ENCODE measurements at places on chromosomes 12 and 14.

DNA sequence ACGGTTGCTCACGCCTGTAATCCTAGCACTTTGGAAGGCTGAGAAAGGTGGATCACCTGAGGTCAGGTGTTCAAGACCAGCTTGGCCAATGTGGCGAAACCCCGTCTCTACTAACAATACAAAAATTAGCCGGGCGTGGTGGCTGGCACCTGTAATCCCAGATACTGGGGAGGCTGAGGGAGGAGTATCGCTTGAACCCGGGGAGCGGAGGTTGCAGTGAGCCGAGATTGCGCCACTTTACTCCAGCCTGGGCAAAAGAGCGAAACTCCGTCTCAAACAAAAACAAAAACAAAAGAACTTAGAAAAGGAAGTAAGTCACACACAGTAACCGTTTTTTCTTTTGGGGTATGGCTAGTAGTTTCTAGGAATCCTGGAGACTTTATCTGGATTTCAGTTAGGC, 1.7 kb upstream of the PALS1 start:
- no peak for DNase-seq

DNA sequence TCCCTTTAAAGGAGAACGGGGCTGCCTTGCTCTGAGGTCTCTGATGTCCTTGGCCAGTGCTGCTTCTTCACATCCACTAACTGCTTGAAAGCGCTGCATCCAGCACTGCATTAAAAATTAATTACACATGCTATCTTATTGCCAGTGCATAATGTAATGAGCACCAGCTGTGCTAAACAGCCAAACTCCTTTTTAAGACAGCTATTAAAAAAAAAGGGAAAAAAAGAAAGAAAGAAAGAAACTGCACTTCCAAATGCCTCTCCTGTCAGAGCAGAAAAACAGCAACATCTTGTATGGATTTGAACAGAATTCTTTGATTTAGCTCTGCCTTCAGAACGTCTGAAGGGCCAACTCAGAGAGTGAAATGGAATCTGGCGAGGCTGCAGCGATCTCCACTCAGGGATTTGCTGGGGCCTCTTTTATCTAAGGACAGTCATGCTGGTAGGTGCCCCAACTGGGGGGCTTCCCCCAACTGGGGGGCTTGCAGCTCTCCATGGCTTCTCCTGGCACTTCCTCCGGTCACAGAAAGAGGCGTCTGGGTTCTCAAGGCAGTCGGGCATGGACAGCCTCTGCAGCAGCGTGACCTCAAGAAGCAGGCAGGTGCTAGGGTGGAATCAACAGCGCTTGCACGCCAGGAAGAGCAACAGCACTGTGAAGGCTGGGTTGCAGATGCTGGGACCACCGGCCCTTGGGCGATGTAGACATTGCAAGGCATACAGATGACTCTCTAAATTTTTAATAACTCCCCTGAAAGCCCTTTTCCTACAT, 46.4 kb downstream of the BCL11B start:
- no peak for DNase-seq

DNA sequence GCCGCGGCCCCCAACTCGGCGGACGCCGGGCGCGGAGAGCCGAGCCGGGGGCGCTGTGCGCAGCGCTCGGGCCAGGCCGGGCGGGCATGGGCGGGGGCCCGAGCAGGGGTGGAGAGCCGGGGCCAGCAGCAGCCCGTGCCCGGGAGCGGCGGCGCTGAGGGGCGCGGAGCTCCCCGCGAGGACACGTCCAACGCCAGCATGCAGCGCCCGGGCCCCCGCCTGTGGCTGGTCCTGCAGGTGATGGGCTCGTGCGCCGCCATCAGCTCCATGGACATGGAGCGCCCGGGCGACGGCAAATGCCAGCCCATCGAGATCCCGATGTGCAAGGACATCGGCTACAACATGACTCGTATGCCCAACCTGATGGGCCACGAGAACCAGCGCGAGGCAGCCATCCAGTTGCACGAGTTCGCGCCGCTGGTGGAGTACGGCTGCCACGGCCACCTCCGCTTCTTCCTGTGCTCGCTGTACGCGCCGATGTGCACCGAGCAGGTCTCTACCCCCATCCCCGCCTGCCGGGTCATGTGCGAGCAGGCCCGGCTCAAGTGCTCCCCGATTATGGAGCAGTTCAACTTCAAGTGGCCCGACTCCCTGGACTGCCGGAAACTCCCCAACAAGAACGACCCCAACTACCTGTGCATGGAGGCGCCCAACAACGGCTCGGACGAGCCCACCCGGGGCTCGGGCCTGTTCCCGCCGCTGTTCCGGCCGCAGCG, 639 bp downstream of the FZD10 start:
- DNase-seq, result no peak

- DNase-seq, result no peak
These were observed 6.9 kb upstream of the FAIM2 start for GRCh38 chr12:49910331-49911212.

DNA sequence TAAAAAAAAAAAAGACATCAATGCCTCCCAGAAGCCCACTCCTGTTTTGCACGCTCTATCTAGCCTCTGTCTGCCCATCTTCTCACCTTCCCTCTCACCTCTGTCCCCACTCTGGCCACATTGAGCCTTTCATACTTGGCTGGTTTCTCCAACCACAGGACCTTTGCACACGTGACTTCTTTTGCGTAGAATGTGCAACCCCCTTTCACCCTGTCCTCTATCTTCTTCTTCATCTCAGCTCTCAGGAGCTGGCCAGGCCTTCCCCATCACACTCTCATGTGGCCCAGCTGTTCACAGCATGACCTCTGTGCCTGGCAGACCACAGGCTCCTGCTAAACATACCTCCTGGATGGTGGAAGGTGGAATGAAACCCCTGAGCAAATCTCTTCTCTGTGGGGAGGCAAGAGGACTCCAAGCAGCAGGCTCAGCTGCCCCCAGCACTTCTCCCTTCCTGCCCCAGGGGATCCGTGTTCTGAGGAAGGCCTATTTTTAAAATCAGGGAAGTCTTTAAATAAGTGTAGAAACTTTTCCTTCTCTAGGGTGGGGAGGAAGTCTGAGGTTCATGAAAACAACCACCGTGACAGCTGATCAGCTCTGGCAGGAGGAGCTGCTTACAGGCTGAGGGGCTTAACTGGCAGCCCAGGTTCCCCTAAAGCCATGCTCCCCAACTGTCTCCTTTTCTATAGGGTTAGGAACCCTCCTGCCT, 11.6 kb downstream of the HVCN1 start:
- DNase-seq, result no peak

DNA sequence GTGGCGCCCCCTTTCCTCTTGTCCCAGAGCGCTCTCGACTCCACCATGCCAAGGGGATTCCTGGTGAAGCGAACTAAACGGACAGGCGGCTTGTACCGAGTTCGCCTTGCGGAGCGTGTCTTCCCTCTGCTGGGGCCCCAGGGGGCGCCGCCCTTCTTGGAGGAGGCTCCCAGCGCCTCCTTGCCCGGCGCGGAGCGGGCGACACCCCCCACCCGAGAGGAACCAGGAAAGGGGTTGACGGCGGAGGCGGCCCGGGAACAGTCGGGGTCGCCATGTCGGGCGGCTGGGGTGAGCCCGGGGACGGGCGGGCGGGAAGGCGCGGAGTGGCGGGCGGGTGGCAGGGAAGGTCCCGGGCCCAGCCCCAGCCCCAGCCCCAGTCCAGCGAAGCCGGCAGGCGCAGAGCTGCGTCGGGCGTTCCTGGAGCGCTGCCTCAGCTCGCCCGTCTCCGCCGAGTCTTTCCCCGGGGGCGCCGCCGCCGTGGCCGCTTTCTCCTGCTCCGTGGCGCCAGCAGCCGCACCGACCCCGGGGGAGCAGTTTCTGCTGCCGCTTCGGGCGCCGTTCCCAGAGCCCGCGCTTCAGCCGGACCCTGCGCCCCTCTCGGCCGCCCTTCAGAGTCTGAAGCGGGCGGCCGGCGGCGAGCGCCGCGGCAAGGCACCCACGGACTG, 376 bp downstream of the INSM2 start:
- peak; percentile 7 for DNase-seq

DNA sequence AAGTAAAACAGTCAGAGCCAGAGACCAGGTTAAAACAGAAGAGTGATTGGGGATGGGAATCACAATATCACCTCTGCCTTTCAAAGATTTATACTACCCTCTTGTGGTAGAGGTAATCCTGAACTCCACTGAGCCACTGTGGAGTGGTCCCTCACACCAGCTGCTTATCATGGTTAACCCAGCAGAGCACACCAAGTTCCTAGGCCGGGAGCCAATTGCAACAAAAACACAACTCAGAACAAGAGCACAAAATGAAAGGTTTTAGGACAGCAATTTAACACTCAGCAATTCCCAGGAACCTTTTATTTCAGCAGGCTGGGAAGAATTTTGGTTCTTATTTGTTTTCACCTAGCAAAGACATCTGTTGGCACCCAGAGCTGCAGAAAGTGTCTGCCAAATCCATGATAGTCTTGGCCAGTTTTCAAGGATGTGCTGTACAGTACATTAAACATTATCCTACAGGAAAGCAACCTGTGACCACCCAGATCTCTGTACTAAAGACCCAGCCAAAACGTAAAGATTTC, 220.5 kb upstream of the ATXN7L3B start:
- DNase-seq, result no peak

- DNase-seq, result no peak
These were observed 52.8 kb upstream of the CNOT2 start for GRCh38 chr12:70190262-70191010.

- DNase-seq, result no peak
These were observed 68.9 kb downstream of the ESR2 start for GRCh38 chr14:64225151-64225757.

GRCh38 chr14:104011824-104012517, 69.6 kb upstream of the RD3L start:
- no peak for DNase-seq

- DNase-seq, result no peak
These were observed 535.7 kb upstream of the FBXO33 start for GRCh38 chr14:39967885-39968284.

- no peak for DNase-seq
These were observed 2.0 kb downstream of the SYT10 start for GRCh38 chr12:33437598-33437997.

- DNase-seq, result no peak
These were observed 27.4 kb downstream of the PCNX1 start for GRCh38 chr14:70934502-70935134.

DNA sequence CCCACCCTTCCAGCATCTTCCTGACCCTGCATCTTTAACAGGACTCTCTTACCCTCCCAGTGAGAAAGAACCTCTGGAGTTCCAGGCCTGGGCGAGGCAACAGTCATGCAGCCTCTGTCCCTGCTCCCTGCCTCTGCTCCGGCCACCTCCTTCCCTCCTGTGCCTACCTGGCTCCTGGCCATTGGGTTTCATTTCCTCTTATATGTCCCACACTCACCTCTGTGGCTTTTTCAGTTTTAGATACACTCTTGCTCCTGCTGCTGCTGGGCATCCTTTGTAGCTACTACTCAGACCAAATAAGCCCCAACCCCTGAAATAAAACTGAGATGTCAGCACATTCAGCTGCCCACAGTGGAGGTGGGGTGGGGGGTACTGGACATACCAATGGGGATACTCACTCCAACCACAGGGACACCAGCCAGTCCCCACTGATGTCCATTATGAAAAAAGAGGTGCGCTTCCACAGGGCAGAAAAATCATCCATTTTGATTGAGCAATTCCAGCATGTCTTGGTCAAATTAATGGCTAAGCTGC, 99.1 kb upstream of the NRXN3 start:
- no peak for DNase-seq

GRCh38 chr12:42652048-42652447, 62.5 kb upstream of the PRICKLE1 start:
- no peak for DNase-seq

DNA sequence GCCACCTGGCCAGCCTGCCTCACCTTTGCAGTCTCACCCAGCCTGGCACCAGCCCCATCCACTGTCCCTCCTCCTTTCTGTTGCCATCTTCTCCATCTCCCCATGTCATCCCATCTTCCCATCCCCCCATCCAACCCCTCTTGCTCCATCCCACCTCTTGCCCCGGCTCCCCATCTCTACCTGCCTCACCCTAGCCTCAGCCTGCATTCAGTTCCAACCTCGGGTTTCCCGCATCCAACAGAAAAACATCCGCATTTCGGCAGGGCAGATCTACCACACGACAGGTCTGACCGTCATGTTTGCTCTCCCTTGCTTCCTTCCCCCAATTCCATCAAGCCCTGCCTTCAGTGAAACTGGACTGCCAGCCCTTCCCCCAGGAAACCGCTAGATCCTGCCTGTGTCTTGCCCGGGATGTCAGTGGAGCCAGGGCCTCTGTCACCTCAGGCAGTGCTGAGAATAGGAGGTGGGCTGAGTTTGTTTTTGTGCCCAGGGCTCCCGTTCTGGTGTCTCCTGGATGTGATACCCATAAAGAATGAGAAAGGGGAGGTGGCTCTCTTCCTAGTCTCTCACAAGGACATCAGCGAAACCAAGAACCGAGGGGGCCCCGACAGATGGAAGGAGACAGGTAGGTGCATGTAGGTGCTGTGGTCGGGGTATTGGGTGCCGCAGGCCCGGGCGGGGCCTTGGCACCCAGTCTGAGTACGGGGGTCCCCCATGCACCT, 2.5 kb downstream of the KCNH3 start:
- no peak for DNase-seq

- no peak for DNase-seq
These were observed 26.5 kb downstream of the TECPR2 start for GRCh38 chr14:102389246-102389645.

DNA sequence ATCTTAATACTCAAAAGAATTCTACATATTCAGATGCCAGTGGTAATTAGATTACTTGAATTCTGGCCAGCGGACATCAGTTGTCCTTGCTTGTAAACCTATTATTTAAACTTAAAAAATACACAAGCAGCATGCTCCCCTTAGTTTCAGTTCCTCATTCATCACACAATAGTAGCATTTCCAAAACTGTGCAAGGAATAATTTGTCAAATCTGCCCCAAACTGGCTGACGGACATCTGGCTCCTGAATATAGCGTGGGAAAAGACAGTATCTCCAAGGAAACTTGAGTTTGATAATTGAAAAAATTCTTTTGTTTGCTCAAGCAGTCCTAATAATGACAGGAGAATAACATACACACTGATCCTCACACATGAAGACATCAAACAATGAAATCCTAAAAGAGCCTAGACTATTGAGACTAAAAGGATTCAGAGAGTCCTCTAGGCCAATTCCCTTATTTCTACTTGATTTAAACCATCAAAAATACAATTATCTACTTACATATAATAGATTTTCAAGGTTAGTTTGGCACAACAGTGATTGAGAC, 90.4 kb downstream of the KIF21A start:
- no peak for DNase-seq

Measured in activated naive CD8-positive, alpha-beta T cell treated with anti-CD3 and anti-CD28 coated beads, Interleukin-2, amount 50 U/mL, for 24 hours (primary cell).